ENCODE measurements at places on chromosomes 7 and 10.
A peak's percentile ranks its signal among the peaks of the same experiment; 100 is the strongest.

GRCh38 chr7:18866359-18867036 lies 250.9 kb downstream of the TWIST1 start:
- DNase-seq: peak; percentile 100

GRCh38 chr10:99520040-99520846 lies 12.5 kb upstream of the NKX2-3 start:
- DNase-seq: no peak

GRCh38 chr7:100626530-100627237 lies 14.3 kb downstream of the MOSPD3 start:
- DNase-seq: peak; percentile 11

DNA sequence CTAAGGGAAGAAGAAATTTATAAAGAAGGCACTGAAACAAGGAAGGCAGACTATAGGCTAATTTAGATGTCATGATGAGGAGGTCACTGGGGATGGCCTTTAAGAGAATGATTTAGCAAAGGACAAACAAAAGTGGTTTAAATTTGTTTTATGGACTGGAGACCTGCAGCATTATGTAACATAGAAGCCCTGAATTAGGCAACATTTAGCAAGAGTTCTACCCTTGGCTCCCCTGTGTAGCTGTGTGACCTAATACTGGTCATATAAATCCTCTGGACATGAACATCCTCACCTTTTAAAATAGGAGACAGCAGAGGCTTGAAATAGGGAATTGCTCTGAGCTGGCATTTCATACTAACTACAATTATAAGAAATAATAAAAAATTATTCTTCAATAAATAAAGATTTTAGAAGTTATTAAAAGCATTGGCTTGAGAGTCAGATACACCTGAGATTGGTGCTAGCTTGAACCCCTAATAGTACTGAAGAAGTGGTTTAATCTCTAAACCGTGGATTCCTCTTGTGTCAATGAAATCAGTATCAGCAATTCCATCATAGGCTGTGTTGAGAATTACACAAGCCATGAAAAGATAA lies 48.9 kb downstream of the RNLS start:
- DNase-seq: no peak

- no peak for DNase-seq
These were observed 38.6 kb downstream of the VOPP1 start for GRCh38 chr7:55533729-55534080.

GRCh38 chr7:75716992-75717626 lies 21.6 kb downstream of the HIP1 start:
- DNase-seq: peak; percentile 23

GRCh38 chr10:86918022-86918471 lies 39.4 kb downstream of the MMRN2 start:
- DNase-seq: no peak

DNA sequence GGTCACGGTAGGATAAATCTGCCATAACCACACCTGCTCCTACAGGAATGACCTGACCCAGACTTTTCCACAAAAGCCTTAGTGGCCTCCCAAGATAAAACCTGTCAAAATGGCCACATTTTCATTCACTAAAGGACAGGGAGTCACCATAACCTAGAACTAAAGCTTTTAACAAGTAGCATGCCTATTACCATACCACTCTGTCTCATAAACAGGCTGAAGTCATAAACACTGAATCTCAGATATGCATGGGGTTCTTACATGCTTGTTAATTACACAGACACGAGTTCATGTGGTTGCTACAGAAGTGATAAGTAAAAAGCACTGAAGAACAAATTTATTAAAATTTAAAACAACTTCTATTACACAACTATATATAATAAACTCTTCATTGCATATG lies 56.0 kb downstream of the HIPK2 start:
- DNase-seq: no peak

GRCh38 chr7:964401-965231 lies 10.1 kb upstream of the ADAP1 start:
- DNase-seq: peak; percentile 52

Measured in AG09309 (cell line).